Activated naive CD4-positive, alpha-beta T cell treated with anti-CD3 and anti-CD28 coated beads, Interleukin-2, amount 50 U/mL, for 16 hours (primary cell): ENCODE measurements at places on chromosomes 5 and 9.
A peak's percentile ranks its signal among the peaks of the same experiment; 100 is the strongest.

GRCh38 chr5:59328709-59329296 is 564.7 kb downstream of the PDE4D start:
- DNase-seq: no peak

DNA sequence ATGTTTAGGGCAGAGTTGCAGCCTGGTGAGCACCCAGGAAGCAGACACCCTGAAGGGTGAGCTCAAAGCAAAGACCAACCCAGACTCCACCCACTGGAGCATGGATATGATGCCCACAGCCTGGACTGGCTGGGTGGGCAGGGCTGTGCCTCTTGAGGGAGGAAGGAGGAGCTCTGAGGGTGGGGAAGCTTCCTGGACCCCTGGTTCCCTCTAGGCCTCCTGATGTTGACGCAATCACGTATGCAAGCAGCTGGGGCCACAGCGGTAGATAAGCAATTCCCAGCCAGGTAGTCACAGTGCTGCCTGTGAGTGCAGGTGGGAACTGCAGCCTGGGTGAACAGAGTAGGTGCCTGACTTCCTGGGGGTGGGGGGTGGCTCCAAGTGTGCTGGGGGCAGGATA is 271.5 kb downstream of the CDK5RAP2 start:
- DNase-seq: no peak

GRCh38 chr5:1515921-1516571 is 7.7 kb downstream of the LPCAT1 start:
- peak; percentile 7 for DNase-seq

- DNase-seq: peak; percentile 37
Measured at GRCh38 chr9:126499005-126499910, 114.5 kb upstream of the LMX1B start.

DNA sequence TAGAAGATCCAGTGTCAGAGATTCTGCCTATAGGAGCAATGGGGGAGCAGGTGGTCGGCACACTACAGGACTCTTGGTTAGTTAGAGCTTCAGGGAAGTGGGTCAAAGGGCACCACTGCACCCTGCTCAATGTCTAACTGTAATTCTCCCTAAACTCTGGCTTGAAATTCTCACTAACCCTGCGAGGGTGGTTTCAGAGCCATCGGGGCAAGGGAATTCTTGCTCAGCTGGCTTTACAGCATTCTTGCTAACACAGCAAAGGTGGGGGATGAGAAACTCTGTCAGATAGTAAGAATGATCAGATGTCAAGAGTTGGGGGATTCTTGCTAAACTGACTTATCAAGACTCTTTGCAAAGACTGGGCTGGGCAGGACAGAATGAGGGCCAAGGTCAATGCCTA is 4.7 kb upstream of the ZNF354C start:
- DNase-seq: no peak

GRCh38 chr5:139849942-139850341 is 54.3 kb downstream of the PSD2 start:
- DNase-seq: no peak

DNA sequence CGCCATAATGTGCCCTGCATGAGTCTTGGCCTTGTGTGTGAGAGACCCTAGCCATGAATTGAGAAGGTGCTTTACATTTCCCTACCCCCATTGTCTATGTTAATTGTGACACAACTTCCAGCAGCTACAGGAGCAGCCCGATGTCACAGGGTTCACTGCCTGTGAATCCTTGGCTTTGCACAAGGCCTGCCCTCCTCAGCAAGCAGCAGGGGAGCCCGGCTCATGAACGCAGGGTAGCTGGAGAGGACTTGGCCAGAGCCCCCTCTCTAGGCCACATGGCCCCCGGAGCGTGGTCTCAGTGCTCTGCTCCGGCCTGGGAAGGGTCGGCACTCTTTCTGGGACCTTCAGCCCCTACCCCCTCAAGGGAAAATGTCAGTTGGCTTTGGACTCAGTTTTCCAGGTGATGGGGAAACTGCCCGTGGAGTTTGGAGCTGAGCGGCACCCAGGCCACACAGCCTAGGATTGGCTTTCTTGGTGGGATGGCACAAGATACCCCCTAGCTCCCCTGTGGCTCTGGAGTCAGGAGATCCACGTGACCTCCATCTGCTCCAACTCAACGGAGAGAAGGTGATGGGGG is 160.8 kb downstream of the DAB2IP start:
- DNase-seq: no peak

- DNase-seq: no peak
Measured at GRCh38 chr5:39631958-39632357, 207.2 kb upstream of the DAB2 start.

DNA sequence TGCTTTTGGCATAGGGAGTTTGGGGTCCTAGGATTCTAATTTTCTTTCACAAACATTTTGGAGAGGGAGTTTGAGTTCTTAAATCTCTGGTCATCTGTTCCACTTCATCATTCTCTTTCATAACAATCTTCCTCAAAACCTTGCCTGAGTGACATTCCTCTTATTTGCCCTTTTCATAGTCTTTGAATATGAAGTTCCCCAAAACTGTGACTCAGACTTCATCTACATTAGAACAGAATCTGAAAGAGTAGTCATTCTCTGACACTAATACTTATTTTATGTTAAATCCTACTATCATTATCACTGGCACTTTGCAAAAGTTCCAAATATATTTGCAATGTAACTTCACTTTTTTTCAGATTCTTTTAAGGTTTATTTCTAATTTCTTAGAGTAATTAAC is 163.8 kb downstream of the CDH10 start:
- DNase-seq: no peak

DNA sequence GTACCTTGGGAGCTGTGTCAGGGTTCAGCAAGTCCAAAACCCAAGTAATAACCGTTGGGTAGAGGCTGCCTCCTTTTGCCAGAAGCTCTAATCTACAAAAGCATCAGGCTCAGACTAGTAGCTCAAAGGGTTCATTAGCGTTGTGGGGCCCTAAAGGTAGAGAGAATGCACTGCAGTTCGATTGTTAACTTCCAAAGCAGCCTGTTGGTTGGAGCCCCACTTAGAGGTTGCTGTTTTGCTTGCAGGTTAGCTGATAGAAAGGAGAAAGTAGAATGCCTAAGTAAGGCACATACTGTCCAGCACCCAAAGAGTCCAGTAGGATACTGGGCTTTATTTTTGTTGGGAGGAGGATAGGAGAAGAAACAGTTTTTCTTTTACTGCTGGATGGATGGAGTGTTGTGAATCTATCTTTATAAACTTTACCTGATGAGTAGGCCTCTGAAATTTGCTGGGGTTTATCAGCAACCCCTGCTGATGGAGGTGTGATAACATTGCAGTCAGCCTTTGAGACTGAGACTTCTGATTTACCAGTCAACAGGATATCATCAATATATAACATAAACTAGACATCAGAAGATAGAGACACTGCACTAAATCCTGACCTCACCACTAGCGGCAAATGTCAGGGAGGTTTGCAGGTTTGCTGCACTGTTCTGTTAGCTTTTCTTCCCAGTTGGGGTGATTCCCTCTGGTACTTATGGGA is 34.8 kb downstream of the ZNF131 start:
- no peak for DNase-seq

GRCh38 chr9:26781906-26782305 is 110.7 kb downstream of the CAAP1 start:
- no peak for DNase-seq

DNA sequence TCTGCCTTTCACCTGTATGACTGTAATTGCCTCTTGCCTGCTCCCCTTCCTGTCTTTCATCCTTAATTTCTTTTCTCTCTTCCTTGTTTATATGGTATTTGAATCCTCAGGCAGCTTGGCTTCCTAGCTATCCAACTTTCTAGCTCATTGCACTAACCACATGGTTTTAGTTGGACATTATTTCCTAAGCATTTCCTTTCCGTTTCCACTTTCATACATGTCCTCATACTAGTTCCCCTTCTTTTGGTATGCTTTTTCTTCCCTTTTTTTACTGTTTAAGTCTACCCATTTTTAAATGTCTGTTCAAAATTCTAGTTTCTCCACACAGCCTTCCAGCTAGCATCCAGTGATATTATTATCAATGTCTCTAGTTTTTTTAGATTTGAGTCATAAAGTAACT is 6.6 kb downstream of the CWC27 start:
- DNase-seq: no peak
